ENCODE measurements at places on chromosomes 5 and 9.

- DNase-seq = no peak
Observed at GRCh38 chr5:131867524-131867923, 70.7 kb upstream of the FNIP1 start.

DNA sequence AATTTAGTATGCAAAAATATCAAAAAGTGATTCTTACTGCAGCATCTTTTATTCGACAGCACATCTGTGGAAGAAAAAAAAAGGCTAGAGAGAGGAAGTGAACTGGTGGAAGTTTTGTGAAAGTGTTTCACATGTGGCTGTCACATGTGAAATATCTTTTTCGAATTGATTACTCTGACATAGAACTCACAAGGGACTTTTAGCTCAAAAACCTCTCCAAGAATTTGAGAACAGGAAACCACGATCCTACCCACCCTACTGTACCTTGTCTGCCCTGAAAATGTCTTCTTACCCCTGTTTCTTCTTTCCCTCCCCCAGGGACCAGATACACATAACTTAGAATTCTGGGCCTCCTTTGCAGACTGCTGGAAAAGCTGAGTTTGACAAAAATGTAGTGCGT is 106.5 kb upstream of the PRRC1 start:
- no peak for DNase-seq

- no peak for DNase-seq
Observed at GRCh38 chr5:109550077-109550476, 139.7 kb upstream of the MAN2A1 start.

DNA sequence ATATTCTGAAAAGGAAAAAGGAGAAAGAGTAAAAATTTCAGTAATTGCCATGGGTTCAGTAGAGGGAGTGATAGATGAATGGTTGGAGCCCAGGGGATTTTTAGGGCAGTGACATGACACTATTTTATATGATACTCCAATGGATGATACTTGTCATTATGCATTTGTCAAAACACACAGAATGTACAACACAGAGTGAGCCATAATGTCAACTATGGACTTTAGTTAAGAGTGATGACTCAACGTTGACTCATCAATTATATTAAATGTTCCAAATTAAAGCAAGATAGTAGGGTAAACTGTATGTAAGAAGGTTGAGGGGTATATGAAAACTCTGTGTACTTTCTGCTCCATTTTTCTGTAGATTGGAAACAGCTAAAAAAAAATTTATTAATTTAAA is 586.4 kb downstream of the TAF11L14 start:
- DNase-seq = no peak

DNA sequence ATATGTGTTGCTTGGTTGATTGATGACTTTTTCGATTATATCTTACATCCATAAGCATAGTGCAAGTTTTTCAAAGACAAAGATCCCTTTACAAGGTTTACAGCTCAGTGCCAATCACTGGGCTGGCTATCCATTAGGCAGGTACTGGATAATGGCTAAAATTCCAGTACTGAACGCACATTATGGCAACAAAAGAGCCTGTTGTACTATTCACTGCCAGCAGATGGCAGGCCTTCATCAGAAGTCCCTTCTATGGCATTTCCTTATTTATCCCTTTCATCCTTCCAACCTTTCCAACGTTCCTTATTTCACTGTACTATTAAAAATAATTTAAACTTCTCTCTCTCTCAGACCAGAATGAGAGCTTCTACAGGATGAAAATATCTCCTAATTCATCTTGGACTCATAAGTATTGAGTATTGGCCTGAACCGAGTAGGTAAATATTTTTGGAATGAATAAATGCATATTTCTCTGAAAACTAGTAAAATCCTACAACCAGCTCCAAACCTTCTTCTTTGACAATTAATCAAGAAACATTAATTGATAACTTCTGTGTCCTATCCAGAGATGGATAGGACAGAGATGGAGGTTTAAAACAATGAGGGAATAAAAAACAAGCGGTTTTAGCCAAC is 6.7 kb upstream of the WNT8A start:
- peak; percentile 65 for DNase-seq

DNA sequence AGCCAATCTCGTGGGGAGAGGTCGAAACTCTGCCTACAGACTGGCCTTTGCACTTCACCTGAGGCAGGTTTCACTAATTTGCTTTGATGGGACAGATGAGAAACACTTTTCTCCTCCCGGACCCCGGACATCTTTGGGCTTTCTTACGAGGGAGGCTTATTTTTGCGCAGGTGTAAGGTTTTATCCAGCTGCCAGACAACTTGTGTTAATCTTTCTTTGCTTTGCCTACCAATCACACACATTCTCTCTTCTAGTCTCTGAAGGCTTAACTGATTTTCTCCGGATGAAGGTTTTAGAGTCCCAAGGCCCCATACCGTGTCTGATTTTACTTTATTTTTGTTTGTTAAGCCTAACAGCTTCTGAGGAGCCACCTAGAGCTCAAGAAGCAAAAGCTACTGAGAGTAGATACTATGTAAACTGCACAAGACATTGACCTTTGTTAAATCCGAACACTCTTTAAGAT is 436 bp upstream of the EMB start:
- no peak for DNase-seq

DNA sequence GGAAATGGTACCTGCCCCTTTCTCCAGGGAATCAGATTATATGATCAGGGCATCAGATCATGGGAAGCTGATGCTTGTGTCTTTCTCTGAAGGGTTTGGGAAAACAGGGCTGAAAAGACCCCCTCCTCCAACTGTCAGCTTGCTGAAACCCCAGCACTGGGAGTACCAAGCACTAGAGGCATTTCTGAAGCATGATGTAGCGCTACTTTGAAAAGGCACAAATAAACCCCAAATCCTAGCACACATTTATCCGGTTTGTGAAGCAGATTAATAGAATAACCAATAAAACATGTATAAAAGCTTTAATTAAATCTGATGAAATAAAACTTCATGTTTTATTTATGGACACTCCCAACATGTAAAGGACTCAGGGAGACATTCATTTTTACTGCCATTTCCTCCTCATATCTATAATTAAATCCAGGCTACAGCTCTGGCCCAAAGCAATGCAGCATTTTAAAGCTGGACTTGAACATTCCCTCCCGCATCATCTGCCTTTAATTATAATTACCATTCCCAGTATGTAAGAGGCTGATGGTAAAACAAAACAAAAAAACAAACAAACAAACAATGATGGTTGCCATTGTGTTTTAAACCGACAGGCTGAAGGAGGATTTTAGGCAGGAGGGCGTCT is 298.2 kb upstream of the RFX3 start:
- no peak for DNase-seq

DNA sequence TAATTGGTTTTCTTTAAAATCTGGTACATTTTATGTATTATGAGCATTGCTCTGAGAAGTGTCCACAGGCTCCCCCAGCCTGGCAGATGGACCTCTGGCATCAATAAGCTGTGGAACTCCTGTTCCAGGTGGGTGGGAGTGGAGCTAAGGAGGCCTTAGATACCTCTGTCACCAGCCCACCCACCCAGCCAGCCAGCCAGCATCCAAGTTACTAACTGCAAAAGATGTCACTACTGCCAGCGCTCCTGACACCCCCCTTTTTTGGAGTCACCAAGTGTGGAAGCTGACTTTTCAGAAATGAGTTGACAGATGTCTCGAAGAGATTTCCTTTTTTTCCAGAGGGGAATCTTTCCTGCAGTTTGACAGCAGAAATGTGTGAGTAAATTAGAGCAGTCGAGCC is 111.2 kb downstream of the GALNT10 start:
- DNase-seq = no peak

- no peak for DNase-seq
Observed at GRCh38 chr5:505951-506525, 18.2 kb downstream of the SLC9A3 start.

GRCh38 chr9:35871545-35871944 is 1.3 kb upstream of the OR13J1 start:
- no peak for DNase-seq

DNA sequence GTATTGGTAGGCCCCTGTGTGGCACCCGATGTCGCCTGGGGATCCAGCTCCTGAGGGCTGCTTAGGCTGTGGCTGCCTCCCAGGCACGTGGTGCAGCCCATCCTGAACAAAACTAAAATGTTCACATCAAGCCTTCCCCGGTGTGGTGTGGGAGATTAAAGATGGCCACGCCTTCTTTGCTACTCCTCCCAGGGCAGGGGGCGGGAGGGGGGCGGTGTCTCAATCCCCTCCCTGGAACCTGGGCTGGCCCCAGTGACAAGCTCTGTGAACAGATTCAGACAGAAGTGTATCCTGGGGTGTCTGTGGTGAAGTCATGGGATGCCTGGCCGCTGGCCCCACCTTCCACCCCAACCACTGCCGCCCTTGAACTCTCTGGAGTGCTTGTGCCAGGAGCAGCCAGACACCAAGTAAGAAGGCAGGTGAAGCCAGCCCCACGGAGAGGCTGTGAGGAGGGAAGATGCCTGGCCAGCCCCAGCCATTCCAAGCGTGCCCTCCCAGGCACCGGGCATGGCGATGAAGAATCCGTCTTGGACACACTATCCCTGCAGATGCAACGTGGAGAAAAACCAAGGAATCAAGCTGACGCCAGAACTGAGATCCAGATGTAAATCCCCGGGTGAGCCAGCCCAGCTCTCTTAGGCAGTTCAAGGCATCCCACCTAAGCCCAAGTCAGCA is 75.8 kb downstream of the AK8 start:
- no peak for DNase-seq

GRCh38 chr9:111872886-111873285 is 23.7 kb upstream of the UGCG start:
- no peak for DNase-seq

GRCh38 chr9:94913550-94913949 is 187.1 kb downstream of the AOPEP start:
- no peak for DNase-seq

DNA sequence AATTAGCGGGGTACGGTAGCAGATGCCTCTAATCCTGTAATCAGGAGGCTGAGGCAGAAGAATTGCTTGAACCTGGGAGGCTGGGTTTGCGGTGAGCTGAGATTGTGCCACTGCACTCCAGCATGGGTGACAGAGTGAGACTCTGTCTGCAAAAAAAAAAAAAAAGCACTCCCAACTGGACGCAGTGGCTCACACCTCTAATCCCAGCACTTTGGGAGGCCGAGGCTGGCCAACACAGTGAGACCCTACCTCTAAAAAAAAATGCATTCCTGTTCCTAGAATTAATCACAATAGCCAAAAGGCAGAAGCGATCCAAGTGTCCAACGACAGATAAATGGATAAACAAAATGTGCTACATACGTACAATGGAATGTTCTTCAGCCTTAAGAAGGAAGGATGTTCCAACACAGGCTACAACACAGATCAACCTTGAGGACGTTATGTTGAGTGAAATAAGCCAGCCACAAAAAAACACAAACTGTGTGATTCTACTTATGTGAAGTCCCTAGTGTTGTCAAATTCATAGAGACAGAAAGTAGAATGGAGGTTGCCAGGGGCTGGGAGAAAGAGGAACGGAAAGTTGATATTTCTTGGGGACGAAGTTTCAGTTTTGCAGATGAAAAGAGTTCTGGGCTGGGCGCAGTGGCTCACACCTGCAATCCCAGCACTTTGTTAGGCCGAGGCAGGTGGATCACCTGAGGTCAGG is 13.8 kb downstream of the FAM78A start:
- DNase-seq = no peak

DNA sequence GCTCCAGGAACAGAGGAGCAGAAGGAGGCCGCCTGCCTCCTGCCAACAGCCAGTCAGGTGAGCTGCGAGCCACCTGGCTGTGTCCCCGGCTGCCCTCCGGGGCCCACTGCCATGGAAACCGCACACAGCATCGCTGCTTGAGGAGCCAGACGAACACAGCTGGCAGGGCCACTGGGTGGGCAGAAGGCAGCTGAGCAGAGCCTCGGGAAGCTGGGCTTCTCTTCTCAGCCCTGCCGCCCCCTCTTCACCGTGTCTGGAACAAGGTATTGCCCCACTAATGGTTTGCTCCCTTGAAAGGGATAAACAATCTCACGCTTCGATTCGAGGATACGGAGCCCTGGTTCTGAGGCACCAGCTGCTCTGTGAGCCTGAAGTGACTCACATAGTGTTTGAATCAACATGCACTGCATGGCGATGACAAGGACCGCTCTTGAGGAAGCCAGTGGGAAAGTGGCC is 63.7 kb upstream of the RUFY1 start:
- no peak for DNase-seq

GRCh38 chr5:112933651-112934365 is 11.8 kb upstream of the REEP5 start:
- DNase-seq = no peak

GRCh38 chr9:617445-618085 is 223.9 kb upstream of the DMRT1 start:
- no peak for DNase-seq

DNA sequence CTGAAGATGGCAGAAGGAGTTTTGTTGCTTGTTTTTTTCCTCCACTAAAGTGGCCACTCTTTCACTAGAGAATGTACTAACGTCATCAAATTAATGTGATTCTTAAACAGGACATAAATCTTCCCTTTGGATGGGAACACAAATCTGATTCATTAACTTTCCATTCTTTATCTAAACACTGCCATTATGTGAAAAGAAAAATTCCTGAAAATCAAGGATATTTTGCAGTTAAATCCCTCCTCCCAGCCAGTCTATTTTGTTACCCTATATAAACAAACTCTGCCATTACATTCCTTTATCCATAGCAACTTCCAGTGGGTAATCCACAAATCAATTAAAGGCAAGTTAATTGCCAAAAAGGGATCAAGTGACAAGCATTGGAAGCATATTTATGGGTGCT is 546.5 kb downstream of the PDE4D start:
- no peak for DNase-seq

- DNase-seq = peak; percentile 56
Observed at GRCh38 chr5:37722236-37723161, 117.3 kb downstream of the GDNF start.

DNA sequence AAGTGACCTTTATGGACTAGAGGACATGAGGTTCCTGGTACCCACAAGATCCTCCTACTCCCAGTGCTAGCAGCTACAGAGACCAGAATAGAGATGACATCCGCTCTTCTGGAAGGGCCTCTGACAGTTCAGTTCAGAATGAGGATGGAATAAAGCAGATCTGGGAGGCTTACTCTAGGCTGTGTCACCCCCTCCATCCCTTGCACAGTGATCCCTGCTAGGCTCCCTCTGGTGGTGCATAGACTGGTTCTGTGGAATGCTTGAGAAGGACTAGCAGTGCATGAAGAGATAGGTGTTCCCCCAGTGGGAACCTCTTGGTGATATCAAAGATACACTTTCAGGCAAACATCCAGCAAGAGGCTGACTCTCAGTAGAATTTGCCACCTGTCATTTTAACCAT is 83.0 kb downstream of the NPR3 start:
- DNase-seq = no peak

DNA sequence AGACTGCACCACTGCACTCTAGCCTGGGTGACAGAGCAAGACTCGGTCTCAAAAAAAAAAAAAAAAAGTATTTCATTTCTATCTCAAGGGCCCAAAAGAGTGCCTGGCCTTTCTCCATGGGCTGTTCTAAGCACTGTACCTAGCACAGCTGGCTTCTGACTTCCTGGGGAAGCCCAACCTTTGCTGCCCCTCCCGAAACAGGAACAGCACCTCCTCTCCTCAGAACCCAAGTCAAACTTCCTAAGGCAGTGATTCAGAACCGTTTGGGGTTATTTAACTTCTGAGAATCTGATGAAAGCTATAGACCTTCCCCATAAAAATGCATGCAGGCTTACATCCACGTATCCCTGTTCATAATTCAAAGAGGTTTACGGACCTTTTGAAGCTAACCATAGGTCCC is 57.8 kb downstream of the NRG2 start:
- no peak for DNase-seq

GRCh38 chr5:134570365-134570758 is 44.9 kb downstream of the JADE2 start:
- no peak for DNase-seq
